Dorsolateral prefrontal cortex (tissue), 122 donors: ENCODE measurements at places on chromosomes 3 and 15. TPM values are rescaled to one million over a fixed set of nuclear protein-coding genes. Genes with fewer than 3 reads are reported as not detected.

Gene ADAMTSL3
- 16.0 TPM for total RNA-seq

Gene TMEM212
- total RNA-seq, result not detected

Gene ITGA11
- 3.7 TPM for total RNA-seq

Gene PTPRG
- total RNA-seq, result 50.0 TPM

Gene HDC
- 1.1 TPM for total RNA-seq

Gene GABRG3
- total RNA-seq, result 22.3 TPM

Gene NR2C2
- total RNA-seq, result 81.4 TPM

Gene EPHB1
- 17.9 TPM for total RNA-seq

Gene ADAM10
- 177 TPM for total RNA-seq

Gene CNTN3
- total RNA-seq, result 20.1 TPM

Gene SCN11A
- total RNA-seq, result 0.63 TPM

Gene RTP1
- total RNA-seq, result 5.3 TPM

Gene FEZF2
- 14.9 TPM for total RNA-seq

Gene SAMD7
- total RNA-seq, result not detected

Gene CHCHD6
- 53.2 TPM for total RNA-seq

Gene SOX2
- total RNA-seq, result 70.6 TPM

Gene SLC2A2
- total RNA-seq, result not detected

Gene GOLGA8H
- 0.63 TPM for total RNA-seq

Gene GHSR
- not detected for total RNA-seq

Gene CLEC3B
- total RNA-seq, result 20.4 TPM

Gene KLHL6
- total RNA-seq, result 1.8 TPM

Gene CCR3
- not detected for total RNA-seq

Gene CTXND1
- 8.6 TPM for total RNA-seq

Gene SPPL2A
- total RNA-seq, result 44.2 TPM

Gene FAM227B
- total RNA-seq, result 3.4 TPM

Gene SENP2
- 78.9 TPM for total RNA-seq

Gene USP4
- 68.4 TPM for total RNA-seq
